ENCODE measurements at places on chromosomes 3 and 15.

- DNase-seq = no peak
These were observed 148.5 kb upstream of the HACD2 start for GRCh38 chr3:123733341-123733740.

DNA sequence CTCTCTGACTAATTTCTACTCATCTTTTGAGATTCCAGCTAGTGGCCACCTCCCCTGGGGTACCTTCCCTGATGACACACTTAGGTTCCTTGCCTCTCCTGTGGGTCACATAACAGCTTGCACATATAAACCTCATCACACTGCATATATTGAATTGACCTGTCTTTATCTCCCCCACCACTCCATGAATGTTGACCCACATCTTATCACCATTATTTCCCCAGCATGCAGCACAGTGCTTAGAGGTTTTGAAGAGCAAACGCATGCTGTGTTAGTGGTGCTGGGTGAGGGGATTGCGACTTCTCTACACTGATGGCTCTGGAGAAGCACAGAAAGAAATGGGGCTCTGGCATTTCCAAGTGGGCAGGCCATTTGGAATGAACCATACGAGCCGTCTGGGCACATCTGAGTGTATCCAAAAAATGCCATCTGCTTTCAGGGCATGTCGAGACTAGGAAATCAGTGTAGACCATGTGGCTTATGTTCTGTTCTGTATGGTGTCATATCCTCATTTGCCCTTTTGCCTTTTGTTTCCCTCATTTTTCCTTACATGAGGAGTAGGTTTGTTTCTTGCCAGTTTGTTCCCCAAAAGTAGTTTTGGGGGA, 333.2 kb upstream of the TRIM42 start:
- no peak for DNase-seq

GRCh38 chr3:150098621-150099020, 127.9 kb upstream of the PFN2 start:
- DNase-seq = no peak

DNA sequence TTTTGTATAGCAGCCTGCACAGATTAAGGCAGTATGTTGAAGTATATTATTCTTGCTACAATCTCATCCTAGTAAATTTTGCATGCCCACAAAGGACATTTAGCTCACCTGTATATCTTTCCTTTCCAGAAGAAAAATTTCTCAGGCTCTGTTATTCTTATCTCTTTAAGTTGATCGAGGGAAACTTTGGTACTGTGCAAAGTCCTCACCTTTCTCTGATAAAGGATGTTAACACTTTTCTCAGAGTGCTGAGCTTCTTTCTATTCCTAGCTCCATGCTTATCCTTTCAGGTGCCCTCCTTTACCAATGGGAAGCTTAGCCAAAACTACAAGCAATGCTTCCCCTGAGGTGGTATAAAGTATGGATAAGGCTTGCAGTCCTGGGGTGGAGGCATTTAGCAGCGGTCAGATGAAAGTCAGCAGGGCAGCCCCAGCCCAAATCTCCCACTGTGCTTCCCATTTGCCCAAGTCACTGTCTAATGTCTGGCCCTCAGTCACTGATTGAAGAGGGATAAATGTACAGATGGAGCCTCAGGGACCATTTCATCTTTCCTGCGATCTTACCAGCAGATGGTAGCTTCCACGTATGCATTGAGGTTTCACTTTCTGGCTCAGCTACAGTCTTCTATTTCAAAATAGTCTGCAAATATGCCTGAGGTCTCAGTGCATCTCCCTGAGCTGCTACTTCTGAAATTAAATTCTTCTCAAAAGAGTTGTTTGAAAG, 127.8 kb upstream of the P2RY1 start:
- DNase-seq = no peak

DNA sequence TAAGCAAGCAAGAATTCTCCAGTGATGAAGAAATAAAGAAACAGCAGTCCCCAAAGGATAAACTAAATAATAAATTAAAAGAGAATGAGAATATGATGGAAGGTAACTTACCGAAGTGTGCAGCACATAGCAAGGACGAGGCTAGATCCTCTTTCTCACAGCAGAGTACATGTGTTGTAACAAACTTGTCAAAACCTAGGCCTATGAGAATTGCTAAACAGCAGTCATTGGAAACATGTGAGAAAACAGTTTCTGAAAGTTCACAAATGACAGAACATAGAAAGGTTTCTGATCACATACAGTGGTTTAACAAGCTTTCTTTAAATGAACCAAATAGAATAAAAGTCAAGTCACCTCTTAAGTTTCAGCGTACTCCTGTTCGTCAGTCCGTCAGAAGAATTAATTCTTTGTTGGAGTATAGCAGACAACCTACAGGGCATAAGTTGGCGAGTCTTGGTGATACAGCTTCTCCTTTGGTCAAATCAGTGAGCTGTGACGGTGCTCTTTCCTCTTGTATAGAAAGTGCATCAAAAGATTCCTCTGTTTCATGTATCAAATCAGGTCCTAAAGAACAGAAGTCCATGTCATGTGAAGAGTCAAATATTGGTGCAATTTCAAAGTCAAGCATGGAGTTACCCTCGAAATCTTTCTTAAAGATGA, 4.5 kb upstream of the SCG5 start:
- no peak for DNase-seq

DNA sequence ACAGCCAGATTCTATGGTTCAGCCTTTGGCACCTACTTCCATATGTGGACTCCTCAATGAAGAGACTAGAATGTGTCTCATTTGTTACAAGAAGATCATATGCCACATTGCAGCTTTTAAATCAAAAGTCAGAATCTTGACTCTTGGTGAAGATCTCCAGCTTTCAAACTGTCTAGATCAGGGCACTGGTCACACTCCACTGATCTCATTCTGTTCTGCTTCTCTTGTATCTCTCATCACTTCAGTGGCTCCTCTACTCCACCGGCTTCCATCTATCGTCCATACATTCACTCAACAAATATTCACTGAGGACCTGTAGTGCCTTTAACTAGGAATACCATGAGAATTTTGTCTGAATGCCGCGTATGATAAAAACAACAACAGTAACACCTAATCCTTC, 203.3 kb upstream of the LPP start:
- no peak for DNase-seq

- DNase-seq = peak; percentile 35
These were observed 54.4 kb upstream of the TLE3 start for GRCh38 chr15:70152070-70152480.

DNA sequence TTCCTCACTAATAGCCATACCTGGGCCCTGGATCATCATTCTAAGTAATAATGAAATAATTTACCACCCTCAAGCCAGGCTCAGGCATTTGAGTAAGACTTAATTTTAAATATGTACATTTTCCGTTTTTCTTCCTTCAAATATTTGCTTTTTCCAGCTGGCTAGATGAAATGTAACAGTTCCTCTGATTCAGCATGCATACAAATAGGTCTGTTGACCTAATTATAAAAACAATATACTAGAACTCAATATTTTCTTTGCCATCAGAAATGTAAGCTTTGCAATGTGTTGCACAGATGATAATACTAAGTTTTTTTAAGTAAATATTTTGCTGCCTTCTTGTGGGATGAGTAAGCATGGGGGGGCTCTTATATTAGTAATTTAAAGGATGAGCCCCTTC, 91.6 kb downstream of the FEZF2 start:
- DNase-seq = no peak

GRCh38 chr15:33494306-33494705, 183.5 kb downstream of the RYR3 start:
- no peak for DNase-seq

- no peak for DNase-seq
These were observed 248.2 kb upstream of the VEPH1 start for GRCh38 chr3:157751386-157751785.

GRCh38 chr3:194080436-194080835, 55.5 kb upstream of the HES1 start:
- DNase-seq = no peak

DNA sequence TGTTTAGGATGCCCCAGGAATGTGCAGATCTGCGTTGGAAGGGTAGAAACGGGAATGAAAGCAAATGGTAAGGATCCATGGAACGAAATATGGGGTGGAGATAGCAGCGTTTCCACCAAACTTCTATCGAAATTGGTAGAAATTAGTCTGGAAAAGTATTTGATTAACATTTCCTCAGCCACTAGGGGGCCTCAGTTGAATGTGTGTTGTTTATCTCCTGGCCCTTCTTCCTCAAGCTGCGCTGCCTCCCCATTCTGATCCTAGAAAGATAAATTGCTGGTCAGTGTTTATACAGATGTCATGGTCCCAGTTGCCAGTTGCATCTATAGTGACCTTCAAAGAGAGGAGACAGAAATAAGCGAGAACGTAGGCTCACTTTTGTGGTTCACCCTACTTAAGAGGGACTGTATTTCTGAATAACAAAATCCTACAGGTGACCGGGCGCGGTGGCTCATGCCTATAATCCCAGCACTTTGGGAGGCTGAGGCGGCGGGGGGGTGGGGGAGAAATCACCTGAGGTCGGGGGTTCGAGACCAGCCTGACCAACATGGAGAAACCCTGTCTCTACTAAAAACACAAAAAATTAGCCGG, 457.1 kb downstream of the SQOR start:
- peak; percentile 7 for DNase-seq

- no peak for DNase-seq
These were observed 572.2 kb downstream of the MECOM start for GRCh38 chr3:169091196-169091823.

DNA sequence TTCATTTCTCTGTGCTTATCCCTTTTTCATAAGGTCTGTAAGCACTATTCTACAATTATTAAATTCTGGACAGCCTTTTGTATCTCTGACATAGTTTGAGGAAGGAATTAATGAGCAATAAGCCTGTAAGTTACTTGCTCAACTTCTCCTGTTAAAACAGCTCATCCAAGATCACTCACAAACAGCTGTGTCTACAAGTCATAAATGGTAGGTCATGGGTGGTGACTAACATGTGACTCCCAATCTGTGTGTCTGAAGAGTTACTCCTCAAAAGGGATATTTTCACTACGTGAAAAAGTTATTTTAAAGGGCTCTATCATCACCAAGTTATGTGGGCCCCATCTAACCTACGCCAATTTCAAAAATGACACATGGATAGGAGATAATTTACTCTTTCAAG, 145.2 kb upstream of the CBLB start:
- peak; percentile 17 for DNase-seq

DNA sequence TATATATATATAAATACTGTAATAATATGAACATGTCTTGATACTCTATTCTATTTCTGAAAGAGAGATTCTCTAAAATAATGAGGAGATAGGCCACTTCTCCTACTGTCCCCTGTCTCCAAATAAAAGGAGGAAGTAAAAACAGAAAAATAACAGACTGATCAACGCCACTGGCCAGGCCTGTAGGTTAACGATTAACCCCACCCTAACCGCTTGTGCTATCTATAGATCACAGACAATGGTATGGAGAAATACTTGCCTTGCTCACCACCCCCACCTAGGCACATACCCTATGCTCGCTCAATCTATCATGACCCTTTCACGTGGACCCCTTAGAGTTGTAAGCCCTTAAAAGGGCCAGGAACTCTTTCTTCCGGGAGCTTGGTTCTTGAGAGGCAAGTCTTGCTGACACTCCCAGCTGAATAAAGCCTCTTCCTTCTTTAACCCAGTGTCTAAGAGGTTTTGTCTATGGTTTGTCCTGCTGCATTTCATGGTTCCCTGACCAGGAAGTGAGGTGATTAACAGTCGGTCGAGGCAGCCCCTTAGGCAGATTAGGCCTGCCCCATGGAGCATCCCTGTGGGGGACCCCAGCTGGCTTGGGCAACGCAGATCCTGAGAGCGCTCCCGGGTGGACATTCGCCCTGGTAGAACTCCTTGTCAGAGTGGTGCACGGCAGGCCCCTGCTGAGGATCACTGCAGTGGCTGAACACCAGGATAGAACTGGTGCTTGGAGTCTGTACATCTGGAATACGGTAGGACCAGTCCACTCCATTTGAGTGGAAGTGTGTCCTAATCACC, 521.8 kb upstream of the CNTN3 start:
- no peak for DNase-seq

Measured in AML-193 (cell line).